AG08396 (cell line): ENCODE measurements at places on chromosomes 1 and 21.

DNA sequence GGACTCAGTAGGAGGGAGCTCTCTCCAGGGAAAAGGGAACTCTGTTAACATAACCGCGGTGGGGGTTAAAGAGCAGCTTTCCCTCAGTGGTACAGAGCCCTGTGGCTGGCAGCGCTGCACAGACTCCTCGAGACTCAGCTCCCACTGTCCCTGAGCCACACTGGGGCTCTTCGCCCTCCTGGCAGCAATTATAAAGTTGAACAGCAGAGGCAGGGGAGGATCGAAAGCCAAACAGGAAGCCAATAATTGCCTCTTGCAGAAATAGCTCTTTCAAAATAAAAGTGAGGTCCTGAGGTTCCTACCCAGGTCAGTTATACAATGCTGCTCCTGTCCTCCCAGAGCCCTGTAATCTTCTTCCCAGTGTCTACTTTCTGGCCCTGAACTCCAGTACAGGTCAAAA lies 77.0 kb downstream of the FAM78B start:
- no peak for DNase-seq

DNA sequence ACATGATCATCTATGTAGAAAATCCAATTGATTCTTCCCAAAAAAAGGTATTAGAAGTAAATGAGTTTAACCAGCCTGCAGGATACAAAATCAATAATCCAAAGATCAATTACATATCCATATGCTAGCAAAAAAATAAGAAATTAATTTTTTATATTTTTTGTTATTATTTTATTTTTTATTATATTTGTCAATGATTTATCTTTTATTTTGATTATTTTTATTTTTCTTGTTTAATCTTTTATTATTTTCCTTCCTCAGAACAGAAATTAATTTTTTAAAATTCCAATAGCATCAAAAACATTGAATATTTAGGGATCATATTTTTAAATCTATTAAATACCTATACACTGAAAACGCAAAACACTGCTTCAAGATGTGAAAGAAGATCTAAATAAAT lies 331.2 kb downstream of the PLPP3 start:
- DNase-seq: no peak

DNA sequence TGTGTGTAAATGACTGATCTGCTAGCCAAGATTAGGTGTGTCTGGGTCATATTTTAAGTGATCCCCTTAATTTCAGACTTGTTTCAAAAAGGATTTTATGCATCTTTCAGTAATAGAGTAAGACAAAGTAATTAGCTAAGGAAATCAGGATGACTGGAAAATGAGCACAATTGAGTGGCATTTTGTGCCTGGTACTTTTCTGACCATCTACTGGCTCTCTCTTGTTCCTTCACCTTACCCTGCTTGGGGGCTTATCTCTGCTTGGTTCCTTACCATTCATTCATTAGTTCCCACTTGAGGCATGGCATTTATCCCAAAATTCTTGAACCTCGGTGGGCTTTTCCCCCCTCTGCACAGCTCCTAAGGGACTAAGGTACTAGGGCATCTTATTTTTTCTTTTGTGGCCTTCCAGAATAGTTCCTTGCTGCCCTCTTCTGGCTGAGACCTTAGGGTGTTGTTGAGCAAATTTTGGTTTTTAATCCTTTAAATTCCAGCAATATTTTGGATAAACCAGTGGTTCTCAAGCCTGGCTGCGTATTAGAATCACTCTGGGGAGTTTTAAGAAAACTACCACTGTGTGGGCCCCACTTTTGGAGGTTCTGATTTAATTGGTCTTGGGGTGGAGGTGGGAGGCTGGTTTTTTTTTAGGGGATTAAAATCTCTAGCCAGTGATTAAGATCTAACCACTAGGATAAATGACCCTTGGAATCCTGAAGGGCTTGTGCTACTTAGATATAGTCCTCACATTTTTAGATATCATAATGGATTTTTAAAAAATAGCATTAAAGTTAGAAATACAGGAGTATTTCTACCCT lies 50.8 kb downstream of the HS2ST1 start:
- peak; percentile 54 for DNase-seq

DNA sequence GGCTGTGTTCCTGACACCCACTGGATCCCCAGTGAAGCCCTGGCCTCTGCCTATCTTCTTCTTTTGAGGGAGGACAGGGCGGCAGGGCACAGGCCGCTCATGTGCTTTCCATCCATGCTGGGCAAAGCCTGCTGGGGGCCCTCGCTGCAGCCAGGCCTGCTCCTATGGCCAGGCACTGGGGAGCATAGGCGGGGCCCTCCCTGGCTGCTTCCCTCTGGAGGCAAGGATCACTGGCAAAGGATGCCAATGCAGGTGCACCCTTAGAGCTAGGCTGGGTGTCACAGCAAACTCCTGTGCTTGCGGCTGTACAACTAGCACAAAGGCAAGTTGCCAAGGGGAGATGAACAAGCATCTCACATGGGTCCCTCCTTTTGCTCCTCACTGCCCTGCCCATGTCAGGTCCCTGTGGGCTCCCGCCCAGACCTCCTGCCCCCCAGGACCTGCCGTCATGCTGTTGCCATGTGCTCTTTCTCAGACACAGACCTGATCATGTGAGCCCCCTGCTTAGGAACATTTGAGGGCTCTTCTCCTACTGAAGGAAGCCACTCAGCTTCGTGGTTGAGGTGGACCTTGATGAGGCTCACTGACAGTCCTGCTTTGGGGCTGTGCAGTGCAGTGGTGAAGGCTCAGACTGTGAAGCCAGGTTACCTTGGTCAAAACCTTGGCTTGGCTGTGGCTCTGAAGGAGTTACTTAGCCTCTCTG lies 393.6 kb downstream of the PTPRU start:
- DNase-seq: no peak

GRCh38 chr1:119712342-119713038 lies 756 bp downstream of the PHGDH start:
- DNase-seq: peak; percentile 88

DNA sequence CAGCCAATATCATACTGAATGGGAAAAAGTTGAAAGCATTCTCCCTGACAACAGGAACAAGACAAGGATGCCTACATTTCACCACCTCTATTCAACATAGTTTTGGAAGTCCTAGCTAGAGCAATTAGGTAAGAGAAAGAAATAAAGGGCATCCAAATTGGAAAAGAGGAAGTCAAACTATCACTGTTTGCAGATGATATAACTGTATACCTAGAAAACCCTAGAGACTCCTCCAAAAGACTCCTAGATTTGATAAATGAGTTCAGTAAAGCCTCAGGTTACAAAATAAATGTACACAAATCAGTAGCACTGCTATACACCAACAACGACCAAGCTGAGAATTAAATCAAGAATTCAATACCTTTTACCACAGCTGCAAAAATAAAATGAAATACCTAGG lies 171.3 kb upstream of the HP1BP3 start:
- no peak for DNase-seq

DNA sequence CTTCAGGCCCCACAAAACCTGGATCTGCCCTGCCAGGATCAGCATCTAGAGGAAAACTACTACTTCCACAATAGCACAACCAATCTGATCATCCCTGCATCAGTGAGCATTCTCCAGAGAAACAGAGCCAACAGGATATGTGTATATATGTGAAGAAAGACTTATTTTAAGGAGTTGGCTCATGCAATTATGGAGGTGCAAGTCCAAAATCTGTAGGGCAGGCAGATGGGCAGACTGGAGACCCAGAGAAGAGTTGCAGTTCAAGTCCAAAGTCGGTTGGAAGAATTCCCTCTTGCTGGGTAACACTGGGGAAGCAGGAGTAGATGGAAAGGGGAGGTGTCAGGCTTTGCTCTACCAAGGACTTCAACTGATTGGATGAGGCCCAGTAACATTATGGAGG lies 4.9 kb upstream of the HENMT1 start:
- no peak for DNase-seq

DNA sequence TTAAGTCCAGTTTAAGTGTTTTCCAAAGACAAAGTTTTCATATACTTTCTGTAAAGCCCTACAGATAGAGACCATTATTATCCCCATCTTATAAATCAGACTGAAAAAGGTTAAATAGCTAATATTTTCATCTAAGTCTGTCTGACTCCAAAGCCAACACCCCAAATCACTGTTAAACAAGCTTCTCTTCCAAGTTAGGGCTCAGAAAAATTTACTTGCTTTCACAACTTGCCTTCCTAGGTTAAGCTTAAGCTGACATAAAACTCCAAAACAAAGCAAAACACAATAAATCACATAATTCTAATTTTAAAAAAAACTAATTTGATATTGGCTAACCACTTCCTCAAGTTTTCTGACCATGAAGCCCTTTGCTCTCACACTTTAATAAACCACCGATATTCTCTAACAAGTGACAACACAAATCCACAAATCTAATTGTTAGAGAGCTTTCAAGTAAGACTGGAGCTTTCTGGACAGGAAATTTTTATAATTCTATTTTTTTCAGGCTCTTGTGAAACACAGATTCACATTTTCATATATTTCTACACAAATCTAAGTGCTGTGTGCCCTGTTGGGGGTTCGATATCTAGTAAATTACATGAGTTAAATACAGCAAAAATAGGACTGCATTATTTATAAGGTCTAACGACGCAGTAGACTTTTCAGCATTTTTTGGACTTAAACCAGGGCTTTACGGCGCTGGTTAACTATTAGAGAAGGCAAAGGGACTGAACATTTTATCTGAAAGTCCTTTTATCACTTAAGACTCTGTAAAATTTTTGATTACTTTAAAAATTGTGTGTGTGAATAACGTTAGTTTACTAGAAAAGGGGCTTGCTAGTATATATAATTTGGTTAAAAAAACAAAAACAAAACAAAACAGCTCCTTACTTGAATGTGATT lies 2.1 kb downstream of the GNG12 start:
- no peak for DNase-seq

GRCh38 chr1:230401763-230402294 lies 24.3 kb downstream of the PGBD5 start:
- no peak for DNase-seq

GRCh38 chr1:99266726-99267125 lies 2.4 kb downstream of the PLPPR4 start:
- DNase-seq: peak; percentile 71

DNA sequence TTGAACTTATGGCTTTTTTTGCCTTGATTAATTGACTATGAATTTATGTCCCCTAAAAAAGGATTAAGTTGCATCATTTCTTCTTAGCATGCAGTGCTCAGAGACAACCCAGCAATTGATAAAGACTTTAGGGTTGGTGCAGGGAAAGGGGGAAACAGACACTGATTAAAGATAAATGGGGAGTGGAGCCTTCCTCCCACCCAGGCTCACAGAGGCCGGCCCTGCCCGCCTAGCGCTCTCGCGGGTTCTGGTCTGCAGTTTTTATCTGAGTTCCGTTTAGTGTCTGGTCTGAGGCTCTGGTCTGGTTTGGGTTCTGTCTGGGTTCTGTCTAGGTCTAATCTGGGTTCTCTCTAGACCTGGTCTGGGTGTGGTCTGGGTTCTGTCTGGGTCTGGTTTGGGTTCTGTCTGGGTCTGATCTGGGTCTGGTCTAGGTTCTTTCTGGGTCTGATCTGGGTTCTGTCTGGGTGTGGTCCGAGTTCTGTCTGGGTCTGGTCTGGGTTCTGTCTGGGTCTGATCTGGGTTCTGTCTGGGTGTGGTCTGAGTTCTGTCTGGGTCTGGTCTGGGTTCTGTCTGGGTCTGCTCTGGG lies 48.1 kb downstream of the ABCG1 start:
- DNase-seq: no peak

DNA sequence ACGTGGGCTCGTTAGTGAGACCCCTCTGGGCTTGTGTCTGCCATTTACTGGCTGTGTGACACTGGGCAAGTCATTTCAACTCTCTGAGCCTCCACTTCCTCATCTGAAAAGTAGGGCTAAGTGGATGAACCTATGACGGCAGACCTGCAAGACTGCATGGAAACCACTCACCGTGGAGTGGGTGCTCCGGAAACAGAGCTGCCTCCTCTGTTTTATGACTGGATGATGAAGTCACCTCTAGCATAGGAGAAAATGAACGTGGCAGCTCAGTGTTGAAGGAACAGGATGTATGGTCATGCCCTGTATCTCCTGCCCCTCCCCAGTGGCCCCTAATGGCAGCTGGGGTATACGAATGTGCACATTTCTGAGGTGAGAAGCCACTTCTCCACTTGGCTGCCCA lies 40.5 kb downstream of the STPG1 start:
- no peak for DNase-seq

- peak; percentile 9 for DNase-seq
Observed at GRCh38 chr1:211828584-211829342, 1.8 kb downstream of the LPGAT1 start.

- DNase-seq: peak; percentile 57
Observed at GRCh38 chr1:44390277-44390676, 14.8 kb upstream of the RNF220 start.

DNA sequence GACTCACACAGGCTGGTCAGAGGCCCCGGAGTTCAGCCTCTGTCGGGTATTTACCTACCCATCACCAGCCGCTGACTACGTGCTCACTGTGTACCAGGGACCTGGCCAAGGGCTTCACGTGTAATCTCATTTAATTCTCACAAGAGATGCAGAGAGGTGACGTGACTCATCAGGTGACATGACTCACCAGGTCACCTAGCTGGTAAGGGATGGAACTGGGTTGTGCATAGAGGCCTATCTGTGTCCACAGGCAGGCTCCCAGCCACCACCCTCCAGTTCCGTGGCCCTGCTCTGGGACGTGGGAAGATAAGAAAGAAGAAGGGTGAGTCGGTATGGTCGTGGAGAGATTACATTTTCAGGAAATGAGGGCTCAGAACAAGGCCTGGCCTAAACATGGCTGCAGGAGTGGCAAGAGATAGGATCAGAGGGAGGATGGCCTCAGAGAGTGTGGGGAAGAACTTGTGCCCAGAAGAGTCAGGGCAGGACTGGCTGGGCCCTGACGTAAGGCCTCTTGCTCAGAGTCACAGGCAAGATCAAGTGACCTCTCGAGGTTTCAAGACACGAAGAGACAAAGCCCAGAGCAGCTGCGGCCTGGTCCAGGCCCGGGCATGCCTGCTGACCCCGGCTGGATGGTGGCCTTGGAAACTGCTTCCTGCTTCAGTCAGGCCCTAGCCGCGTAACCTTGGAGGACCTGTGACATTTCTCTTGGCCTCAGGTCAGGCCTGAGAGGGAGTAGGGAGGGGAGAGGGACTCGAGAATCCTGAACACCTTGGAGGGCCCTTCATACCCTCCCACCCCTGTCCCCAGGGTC lies 52.7 kb upstream of the WASF2 start:
- DNase-seq: no peak

DNA sequence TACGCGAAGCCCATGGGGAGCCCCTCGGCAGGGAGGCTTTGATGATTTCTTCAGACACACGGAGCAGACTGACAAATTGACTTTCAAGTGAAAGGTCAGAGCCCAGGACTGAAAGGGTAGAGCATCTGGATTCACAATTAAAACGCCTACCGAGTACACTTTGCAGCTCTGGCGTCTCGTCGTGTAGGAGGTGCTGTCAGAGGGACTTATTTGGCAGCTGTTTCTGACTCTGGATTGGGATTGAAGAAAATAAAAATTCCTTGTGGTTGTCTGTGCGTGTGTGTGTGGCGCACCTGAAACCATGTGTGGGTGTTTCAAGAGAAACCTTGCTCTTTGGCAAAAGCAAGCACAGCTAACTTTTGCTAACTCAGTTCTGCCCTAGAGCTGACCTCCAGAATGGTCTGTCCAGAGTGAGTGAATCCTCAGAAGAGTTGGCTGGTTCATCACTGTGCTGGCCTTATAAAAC lies 348.7 kb downstream of the HLX start:
- DNase-seq: no peak

- DNase-seq: no peak
Observed at GRCh38 chr1:34054920-34055319, 110.1 kb downstream of the CSMD2 start.

- DNase-seq: no peak
Observed at GRCh38 chr1:32764826-32765569, 52.2 kb downstream of the YARS1 start.
